ENCODE measurements at places on chromosomes 1 and 21. TPM values are rescaled to one million over a fixed set of nuclear protein-coding genes. Genes with fewer than 3 reads are reported as not detected.
A peak's percentile ranks its signal among the peaks of the same experiment; 100 is the strongest.

The SPRR2F gene
- not detected for total RNA-seq

The COL16A1 gene
- 0.09 TPM for total RNA-seq

The TMEM63A gene
- 48.0 TPM for total RNA-seq

DNA sequence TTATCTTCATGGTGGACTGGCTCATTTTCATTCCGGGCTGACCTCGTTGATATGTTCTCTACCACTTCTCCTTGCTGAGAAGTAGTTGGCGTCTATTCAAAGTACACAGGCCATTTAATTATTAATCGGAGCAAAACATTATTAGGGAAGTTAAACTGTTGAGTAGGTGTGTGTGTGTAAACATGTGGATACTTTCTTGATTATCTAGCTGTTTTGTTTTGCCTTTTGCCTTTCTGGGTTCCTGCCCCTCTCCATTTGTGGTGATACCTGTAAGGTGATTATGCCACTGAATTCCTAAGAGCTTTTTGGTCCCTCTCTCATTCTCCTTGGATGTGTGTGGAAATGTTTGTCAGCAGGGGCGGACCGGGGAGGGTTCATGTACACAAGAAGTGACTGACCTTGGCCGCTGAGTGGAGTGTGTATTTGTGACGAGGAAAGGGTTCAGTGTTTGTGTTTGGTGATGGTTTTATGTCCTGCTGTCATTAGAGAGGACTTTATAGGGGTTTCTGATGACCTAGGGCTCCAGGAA, 56.6 kb upstream of the PPP2R5A start:
- no peaks in the 10 kb centered on the region for H3K27me3 ChIP-seq
- H3K4me1 ChIP-seq = peaks cover 37% of the 10 kb centered on the region
- H3K36me3 ChIP-seq = no peaks in the 10 kb centered on the region
- H3K27ac ChIP-seq = no peak overlapping the region
- DNase-seq = no peak

DNA sequence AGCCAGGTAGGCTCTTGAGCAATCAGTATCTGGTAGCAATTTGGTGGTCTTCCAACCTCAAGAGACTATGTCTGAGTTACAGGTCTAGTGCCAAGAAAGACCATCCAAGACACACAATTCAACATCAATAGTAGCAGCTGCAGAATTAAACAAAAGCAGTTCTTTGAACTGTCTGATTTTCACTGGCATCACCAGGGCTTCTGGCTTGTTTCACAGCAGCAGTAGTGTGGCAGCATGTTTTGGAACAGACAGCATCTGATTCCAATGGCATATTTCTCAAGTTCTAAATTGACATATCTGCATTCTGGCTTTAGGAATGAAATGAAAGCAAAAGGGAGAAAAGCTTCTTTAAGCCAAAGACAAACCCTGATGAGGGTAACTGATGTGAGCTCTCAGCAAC, 334.7 kb upstream of the PRMT6 start:
- no peaks in the 10 kb centered on the region for H3K4me1 ChIP-seq
- no peaks in the 10 kb centered on the region for H3K27me3 ChIP-seq
- no peaks in the 10 kb centered on the region for H3K36me3 ChIP-seq
- H3K27ac ChIP-seq = no peak overlapping the region
- DNase-seq = no peak

GRCh38 chr21:45592208-45592619, 50.0 kb upstream of the SLC19A1 start:
- H3K27me3 ChIP-seq = peaks cover 13% of the 10 kb centered on the region
- peaks cover 27% of the 10 kb centered on the region for H3K4me1 ChIP-seq
- H3K27ac ChIP-seq = no peak overlapping the region
- peaks cover 2% of the 10 kb centered on the region for H3K36me3 ChIP-seq
- H3K4me3 ChIP-seq = no peak overlapping the region
- DNase-seq = peak; percentile 90

DNA sequence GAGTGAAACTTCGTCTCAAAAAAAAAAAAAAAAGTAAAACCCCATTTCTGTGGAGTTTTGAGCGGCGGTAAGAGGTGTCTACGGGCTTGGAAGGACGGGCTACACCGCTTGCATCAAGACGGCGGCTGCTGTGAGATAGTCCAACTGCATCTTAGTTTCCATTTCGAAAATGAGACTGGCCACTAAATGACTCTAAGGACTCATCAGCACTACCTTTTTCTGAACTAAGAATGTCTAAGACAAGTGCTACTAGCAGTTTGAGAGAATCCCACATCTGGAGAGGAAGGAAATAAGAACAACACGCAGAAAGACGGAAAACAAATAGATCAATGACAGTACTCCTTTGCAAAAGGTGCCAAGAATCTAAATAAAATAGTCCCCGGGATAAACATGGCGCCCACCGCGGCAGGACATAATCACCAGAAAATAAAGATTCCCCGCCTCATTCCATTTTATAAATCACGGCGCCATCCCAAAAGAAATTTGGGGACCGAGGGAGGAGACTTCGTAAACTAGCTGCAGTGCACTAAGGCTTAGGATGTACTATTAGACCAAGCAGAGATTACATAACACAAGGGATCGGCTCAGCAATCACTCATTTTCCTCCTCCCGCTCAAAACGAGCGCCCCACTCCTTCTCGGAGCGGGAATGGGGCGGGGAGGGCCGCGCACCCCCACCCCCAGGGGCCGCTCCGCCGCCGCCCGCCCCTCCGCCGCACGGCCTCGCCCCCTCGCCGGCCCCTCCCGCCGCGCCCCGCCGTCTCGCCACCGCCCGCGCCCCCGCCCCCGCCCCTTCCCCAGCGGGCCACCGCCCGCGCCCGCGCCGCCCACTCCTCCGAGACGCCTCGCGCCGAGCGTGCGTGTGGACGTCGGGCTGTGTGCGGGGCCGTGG, 1.1 kb downstream of the POGZ start:
- peak; percentile 72 for DNase-seq
- peaks cover 29% of the 10 kb centered on the region for H3K4me1 ChIP-seq
- peak overlapping the region; percentile 94 for H3K27ac ChIP-seq
- H3K27me3 ChIP-seq = peaks cover 11% of the 10 kb centered on the region

Measured in activated CD4-positive, alpha-beta T cell treated with anti-CD3 and anti-CD28 coated beads for 36 hours (primary cell).